A549 treated with DMSO at 1 μM for 4 hours (cell line): ENCODE measurements at places on chromosomes 2 and 18. TPM values are rescaled to one million over a fixed set of nuclear protein-coding genes. Genes with fewer than 3 reads are reported as not detected.

The CTAGE1 gene
- not detected in 5 replicates for total RNA-seq

The DCAF17 gene
- 7.8 to 12.7 TPM (median 11.2 TPM) in 5 replicates for total RNA-seq

The TNS1 gene
- 6.1 to 13.5 TPM (median 9.6 TPM) in 5 replicates for total RNA-seq

The CCDC74B gene
- total RNA-seq: 6.1 to 7.5 TPM (median 6.6 TPM) in 5 replicates

The IGFBP5 gene
- total RNA-seq: 0.15 to 0.25 TPM (median 0.24 TPM) in 5 replicates

The FASTKD1 gene
- total RNA-seq: 16.8 to 27.0 TPM (median 26.2 TPM) in 5 replicates

The IL36RN gene
- total RNA-seq: 0.06 to 0.14 TPM (median 0.07 TPM) in 5 replicates

The TTR gene
- total RNA-seq: 0.16 to 0.41 TPM in 2 of 5 replicates, not detected in the others

The GALNT13 gene
- total RNA-seq: 7.9 to 12.6 TPM (median 11.1 TPM) in 5 replicates

The LOXL3 gene
- total RNA-seq: 0.25 to 0.55 TPM (median 0.40 TPM) in 5 replicates

The BIN1 gene
- total RNA-seq: 26.7 to 36.4 TPM (median 34.2 TPM) in 5 replicates

The SLC14A1 gene
- 0.17 to 0.21 TPM (median 0.19 TPM) in 4 of 5 replicates, not detected in the other for total RNA-seq

The FKBP7 gene
- 9.3 to 13.2 TPM (median 10.8 TPM) in 5 replicates for total RNA-seq

The TMEM198 gene
- 0.54 to 1.3 TPM (median 0.95 TPM) in 5 replicates for total RNA-seq

The ST6GAL2 gene
- total RNA-seq: 16.7 to 28.3 TPM (median 24.1 TPM) in 5 replicates

The REG1B gene
- total RNA-seq: not detected in 5 replicates
